ENCODE measurements at places on chromosomes 12 and 14.
A peak's percentile ranks its signal among the peaks of the same experiment; 100 is the strongest.

GRCh38 chr12:4939418-4940023, 29.8 kb downstream of the KCNA1 start:
- DNase-seq, result peak; percentile 97

DNA sequence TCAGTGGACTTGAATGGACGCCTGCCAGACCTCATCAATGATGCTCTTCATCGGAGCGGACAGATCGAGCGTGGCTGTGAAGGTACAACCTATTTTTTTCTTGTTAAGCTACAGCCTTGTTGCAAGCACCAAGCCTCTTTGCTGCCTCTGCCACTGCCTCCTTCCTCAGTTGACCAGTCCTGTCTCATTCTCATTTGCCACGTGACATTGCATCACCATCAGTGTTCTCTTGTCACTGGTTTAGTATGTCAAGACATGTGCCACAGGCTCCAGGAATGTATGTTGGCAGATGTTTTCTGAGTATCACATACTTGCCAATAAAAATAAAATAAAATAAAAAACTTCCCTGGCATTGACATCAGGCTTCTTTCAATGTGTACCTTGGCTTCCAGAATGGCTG, 798.1 kb downstream of the NRXN3 start:
- no peak for DNase-seq

DNA sequence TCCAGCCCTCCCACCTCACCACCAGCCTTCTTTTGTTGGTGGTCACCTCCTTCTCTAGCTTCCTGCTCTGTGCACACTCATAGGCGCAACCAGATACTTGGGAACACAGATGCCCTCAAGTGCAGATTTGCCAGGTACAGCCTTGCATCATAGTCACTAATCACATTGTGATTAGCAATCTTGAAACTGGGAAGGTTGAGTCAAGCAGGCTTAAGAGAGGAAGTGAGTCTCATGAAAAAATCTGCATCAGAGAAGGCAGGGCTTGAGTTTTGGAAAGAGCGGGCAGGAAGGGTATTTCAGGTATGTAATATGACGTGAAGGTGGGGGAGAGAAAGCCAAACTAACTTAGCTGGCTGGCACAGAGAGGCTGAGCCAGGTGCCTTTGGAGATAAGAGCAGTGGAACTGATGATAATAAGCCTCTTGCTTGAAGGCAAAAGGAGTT, 2.7 kb upstream of the RABGGTA start:
- DNase-seq, result no peak

DNA sequence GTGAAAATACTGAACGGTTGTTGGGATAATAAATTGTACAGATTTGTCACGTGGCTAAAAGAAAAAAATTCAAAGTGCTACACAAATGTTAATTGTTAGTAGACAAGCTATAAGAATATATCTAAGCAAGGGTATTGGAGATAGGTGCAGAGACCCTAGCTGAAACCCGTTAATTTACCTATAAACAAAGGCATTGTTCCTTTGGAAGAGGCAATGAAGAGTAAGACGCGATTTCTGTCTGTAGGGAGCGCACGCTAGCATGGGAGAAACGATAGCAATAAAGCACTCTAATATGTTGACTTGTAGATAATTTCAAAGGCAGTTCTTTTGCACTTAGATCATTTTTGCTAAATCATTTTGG, 565 bp downstream of the CCDC77 start:
- no peak for DNase-seq

- DNase-seq, result no peak
These were observed 440.4 kb upstream of the DCN start for GRCh38 chr12:91622981-91623380.

DNA sequence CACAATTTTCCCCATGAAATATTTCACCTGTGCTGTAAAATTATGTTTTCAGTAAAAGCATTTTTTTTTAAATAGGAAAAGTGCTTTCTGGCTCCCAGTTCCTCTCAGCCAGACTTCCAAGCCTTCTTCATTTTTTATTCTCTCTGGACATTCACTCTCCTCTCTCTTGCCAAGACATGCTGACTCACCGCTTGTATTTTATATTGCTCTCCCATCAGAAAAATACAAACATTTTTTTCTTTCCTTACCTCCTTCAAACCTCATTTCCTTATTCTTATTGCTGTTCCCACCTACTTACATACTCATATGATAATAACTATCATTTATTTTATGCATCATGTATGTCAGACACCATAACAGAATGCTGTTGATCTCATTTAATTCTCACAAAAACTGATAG, 37.7 kb upstream of the ZNF641 start:
- DNase-seq, result no peak

- no peak for DNase-seq
These were observed 218.9 kb downstream of the ACSS3 start for GRCh38 chr12:81296556-81297305.

GRCh38 chr12:131384544-131384855, 326.4 kb upstream of the SFSWAP start:
- no peak for DNase-seq

GRCh38 chr12:124566997-124567672, at the start of gene NCOR2:
TSS of gene NCOR2 (minus strand) at chr12:124567612. CDS start at chr12:124495251, 72,361 bp downstream.
- no peak for DNase-seq

DNA sequence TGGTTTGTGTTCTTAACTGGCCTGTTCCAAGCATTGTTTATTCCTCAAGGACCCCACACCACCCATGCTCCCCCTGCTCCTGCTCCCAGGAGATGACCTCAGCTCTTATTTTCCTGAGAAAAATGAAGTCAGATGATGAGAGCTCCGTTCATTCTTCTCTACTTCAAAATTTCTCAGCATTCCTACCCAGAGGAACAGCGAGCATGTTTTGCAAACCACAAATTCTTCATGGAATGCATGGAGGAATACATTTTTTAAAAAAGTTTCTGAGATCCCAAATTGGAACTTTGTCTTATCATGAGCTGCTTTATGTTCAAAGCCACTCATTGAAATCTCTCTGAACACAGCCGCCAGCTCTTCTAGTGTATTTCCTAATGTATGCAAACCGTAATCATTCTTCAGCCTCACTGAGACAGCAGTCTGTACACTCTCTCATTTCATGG, 44.9 kb downstream of the SYNE2 start:
- no peak for DNase-seq

GRCh38 chr12:93484315-93484981, 17.1 kb downstream of the MRPL42 start:
- DNase-seq, result no peak

- no peak for DNase-seq
These were observed 320.1 kb downstream of the DAD1 start for GRCh38 chr14:22268875-22269274.

DNA sequence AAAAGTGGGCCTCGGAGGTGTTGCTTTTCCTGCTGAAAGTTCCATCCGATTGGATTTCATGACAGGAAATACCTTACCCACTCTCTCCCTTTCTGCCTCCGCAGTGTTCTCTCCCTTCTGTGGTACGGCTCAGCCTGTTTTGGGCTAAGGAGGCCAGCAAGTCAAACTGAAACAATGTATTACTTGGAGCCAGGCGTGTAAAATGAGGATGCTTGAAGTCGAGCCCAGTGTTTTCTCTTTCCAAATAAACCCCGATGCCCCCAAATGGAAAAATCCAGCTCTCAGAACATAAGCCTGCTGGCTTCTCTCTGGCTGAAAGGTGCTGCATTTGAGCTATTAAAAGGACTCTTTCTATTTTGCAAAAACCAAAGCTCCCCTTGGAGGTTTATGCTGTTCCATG, 124.7 kb downstream of the ZNF664 start:
- no peak for DNase-seq

GRCh38 chr12:91239481-91239880, 56.9 kb upstream of the DCN start:
- DNase-seq, result no peak

DNA sequence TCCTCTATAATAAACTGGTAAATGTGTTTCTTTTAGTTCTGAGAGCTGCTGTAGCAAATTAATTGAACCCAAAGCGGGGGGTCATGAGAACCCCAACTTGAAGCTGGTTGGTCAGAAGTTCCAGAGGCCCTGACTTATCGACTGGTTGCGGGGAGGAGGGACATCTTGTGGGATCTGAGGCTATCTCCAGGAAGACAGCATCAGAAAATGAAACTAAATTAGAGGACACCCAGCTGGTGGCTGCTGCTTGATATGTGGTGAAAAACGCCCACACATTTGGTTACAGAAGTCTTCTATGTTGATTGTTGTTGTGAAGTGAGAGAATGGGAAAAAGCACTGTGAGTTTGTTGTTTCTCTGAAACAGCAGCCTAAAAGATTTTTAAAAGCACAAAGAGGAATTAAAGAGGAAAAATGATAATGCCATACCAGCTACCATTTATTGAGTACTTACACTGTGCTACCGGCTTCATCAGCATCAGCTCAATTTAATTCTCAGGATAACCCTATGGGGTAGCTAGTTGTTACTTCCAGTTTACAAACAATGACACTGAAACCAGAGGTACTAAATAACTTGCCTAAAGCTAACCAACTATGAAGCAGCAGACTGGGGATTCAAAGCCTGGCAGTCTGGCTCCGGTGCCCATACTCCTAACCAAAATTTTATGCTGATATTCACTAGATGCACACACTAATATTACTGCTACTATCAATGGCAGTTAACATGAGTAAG, 24.3 kb downstream of the DDX24 start:
- DNase-seq, result no peak

DNA sequence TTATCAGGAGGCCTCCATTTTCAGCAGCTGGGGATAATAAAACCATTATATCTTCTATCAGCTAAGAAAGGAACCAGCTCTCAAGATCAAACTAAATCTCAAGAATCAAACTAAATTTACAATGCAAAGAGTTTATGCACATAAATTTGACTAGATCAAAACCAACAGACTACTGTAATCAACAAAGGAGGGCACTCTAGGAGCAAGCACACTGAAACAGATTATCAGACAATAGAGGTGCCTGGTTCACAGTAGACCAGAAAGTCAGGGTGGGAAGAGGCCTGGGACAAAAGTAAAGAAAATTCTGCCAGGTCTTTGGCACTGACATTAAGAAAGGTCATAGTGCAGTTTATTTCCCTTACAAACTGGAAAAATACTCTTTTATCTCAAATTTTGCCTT, 61.0 kb downstream of the HECTD4 start:
- no peak for DNase-seq

GRCh38 chr12:98483621-98484503, 31.5 kb upstream of the TMPO start:
- DNase-seq, result no peak
